NCI-H2107 (cell line): ENCODE measurements at places on chromosomes 7 and 10.

DNA sequence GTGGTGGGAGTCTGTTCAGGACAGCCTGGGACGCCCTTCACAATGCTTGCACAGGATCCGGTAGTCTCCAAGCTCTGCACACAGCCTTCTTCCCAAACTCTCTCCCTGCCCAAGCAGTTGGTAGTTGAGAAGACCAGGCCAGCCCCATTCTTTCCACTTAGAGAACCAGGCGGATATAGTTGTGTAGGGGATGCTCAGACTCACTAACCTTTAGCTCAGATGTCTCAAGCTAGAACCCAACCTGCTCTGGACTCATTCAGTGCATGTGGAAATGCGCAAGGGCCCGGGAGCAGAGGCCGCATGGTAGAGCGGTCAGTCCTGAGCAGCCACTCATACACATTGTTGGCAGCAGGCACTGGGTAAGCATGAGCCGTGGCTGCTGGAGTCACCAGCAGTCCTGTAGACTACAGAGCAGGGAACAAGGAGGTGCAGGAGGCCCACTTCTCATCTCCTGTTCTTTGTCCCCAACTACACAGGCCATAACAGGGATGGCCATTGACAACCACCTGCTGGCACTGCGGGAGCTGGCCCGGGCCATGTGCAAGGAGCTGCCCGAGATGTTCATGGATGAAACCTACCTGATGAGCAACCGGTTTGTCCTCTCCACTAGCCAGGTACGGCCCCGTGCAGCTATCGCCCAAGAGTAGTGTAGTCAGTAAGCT, 17.2 kb upstream of the C10orf53 start:
- DNase-seq, result no peak

DNA sequence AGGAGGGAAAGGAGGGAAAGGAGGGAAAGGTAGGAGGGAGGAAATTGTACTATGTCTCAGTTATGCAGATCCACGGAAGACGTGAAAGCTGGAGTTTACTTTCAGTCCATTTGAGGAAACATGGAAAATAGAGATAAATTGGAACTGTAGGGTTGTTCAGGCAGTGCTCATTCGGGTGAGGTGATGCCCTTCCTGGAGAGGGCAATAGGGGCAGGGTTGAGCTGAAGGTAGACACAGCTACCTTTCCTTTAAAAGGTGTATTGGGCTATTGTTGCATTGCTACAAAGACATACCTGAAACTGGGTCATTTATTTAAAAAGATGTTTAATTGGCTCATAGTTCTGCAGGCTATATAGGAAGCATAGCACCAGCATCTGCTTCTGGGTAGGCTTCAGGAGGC, 116.9 kb upstream of the PLXDC2 start:
- no peak for DNase-seq

DNA sequence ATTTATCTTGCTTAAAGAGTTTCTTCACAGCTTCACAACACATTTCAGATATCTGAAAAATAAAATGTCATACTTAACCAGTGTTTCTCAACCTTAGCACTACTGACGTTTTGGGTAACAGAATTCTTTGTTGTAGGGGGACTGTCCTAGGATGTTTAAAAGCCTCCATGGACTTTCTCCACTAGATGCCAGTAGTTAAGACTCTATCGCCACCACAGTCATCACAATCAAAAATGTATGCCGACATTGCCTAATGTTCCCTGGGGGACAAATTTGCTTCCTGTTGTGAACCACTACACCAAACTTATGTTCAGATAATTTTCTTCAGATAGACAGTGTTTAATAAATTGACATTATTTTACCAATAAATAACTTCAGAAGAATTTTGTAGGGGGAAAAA, 13.4 kb downstream of the NOC3L start:
- no peak for DNase-seq

DNA sequence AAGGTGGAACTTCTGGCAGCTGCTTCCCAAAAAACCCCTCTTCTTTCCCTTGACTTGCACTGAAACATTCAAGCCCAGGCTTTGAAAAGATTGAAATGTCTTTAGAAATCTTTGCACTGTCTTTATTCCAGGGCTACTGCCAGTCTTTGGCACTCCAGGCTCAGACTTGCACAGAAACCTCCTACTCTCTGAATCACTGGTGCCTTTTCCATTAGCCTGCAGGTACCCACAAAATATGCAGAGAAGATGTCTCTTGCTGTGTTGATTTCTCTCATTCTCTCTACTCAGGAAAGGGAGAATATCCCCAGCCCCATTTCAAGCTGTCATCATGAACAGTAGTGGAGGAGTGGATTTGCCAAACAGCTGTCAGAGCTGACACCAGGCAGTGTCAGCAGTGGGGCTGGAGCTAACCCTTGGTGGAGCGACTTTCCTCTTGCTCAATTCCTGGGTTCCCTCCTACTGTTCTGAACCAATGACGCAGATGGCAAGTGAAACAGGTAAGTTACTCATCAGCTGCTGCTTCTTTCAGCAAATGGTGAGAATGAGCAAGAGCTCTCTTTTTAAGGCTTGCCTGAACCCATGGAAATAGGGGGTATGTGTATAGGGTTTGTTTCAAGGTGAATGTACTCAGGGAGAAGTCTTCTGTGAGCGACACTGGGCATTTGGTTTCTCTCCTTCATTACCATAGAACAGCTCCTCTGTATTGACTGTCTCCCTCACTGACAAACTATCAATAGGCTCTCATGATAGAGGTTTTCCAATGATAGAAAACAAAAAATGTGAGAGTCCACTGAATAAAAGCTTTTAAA, 362.4 kb downstream of the ADRA2A start:
- DNase-seq, result no peak

GRCh38 chr10:103042129-103042528, 124.0 kb downstream of the CNNM2 start:
- peak; percentile 9 for DNase-seq

DNA sequence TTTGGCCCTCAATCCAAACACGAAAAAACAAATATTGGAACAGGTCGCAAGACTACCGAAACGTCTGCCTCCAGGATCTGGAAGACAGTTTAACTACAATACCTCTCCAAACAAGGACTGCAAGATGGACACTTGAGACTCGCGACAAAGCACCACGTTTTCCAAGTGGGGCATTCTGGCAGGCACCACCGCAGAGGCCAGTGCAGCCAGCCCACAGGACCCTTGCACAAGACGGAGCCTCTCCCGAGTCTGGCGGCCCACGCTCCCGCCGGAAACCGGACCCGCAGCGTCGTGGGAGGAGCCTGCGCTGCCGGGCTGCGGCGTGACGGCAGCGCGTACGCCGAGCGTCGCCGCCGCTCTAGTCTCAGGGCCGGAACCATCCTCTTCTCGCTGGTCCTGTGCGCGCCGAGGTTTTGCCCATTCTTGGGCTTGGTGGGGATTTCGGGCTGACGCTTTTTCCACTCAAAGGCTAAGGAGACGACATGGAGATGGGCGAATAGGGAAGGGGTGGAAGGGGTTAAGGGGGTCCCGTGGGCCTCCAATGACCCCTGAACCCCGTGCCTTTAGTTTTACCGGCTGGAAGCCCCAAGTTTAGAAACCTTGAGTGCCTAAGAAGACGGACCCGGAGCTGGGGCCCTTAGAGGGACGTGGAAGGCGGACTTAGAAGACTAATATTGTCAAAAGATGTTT, at the start of gene ORC5:
Gene ORC5, minus strand, starts transcription at position 283 of the 690 bp plus-strand sequence. Its CDS starts 109 bp downstream, at position 174.
- peak; percentile 86 for DNase-seq

DNA sequence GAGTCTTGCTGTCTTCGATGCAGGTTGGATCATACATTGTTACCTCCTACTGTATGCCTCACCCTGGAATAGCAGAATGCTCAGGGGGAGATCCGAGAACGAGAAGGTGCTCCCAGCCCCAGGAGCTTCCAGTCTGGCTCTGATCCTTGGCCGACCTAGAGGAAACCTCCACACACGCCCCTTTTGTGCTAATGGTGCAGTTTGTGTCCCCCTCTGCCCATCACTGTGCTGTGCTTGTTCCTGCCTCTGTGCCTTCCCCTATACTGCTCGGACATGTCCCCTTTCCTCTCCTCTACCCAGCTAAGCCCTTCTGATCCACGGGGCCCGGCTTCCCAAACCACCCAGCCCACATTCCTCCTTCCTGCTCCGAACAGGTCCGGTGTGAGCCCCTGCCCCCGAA, 32.5 kb downstream of the ZNF775 start:
- no peak for DNase-seq

GRCh38 chr7:75596727-75597614, 104.9 kb downstream of the SPDYE5 start:
- no peak for DNase-seq

GRCh38 chr7:157700231-157701005, 363.6 kb downstream of the DNAJB6 start:
- DNase-seq, result no peak

DNA sequence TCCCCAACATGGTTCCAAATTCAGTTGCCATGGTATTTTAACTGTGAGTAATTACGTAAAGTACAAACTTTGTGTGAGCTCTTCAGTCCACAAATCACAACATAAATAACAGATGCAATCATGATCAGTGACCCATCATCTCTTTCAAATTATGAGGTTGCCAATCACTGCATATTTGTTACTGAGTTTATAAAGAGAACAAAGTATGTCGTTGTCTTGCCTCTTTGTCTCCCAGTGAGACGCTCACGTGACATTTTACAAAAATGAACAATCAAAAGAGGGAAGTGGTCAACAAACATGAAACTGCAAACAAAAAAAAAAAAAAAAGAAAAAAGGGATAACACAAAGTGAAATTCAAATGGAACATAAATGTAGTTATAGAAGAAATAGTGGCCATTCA, 122.7 kb upstream of the PDSS1 start:
- DNase-seq, result no peak

DNA sequence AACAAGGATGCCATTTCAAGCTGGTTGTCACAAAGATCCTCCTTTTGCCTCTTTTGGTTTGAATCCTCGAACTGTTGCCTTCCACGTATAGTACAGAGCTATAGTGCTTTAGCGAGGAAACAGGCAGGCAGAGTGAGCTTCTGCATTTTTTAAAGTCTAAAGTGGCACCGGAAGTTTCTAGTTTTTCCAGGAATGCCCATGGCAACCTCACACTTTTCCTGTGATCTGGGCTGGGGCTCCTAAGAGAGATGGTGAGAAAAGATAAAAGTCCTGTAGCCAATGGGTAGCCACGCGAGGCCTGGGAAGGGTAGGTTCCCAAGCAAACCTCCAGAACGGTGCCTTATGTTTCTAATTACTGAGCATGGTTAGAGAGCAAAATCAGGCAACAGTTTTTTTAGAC, 76.7 kb downstream of the CALD1 start:
- DNase-seq, result no peak

GRCh38 chr10:114885443-114885842, 52.6 kb upstream of the TRUB1 start:
- no peak for DNase-seq
